ENCODE measurements at places on chromosomes 2 and 18.

- peak; percentile 39 for DNase-seq
These were observed 121.9 kb downstream of the CACNB4 start for GRCh38 chr2:151976945-151977353.

- no peak for DNase-seq
These were observed 35.8 kb downstream of the SKOR2 start for GRCh38 chr18:47215554-47216138.

GRCh38 chr2:236963631-236964182 is 122.0 kb upstream of the COPS8 start:
- DNase-seq = no peak

DNA sequence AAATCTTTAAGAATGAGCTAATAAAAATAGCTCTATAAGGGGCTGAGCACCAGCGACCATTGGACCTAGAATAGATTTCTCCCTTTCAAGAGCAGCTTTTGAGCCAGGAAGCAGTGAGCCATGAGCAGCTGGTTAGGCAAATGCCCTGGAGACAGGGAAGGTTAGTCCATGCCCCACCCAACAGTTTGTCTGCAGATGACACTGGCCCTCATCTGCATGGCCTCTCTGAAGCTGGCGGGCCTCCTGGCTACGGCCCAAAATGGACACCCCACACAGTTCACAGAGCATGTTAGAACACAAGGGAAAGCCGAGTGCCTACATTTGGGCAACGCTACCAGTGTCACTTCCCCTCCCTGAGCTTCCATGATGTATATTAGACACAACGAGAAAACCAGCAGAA is 201.1 kb downstream of the MGAT5 start:
- DNase-seq = no peak

- DNase-seq = no peak
These were observed 274.6 kb upstream of the SALL3 start for GRCh38 chr18:78704971-78705461.

GRCh38 chr2:226387499-226387942 is 412.1 kb downstream of the IRS1 start:
- no peak for DNase-seq

- DNase-seq = no peak
These were observed 45.2 kb downstream of the CYP1B1 start for GRCh38 chr2:38030635-38031355.

DNA sequence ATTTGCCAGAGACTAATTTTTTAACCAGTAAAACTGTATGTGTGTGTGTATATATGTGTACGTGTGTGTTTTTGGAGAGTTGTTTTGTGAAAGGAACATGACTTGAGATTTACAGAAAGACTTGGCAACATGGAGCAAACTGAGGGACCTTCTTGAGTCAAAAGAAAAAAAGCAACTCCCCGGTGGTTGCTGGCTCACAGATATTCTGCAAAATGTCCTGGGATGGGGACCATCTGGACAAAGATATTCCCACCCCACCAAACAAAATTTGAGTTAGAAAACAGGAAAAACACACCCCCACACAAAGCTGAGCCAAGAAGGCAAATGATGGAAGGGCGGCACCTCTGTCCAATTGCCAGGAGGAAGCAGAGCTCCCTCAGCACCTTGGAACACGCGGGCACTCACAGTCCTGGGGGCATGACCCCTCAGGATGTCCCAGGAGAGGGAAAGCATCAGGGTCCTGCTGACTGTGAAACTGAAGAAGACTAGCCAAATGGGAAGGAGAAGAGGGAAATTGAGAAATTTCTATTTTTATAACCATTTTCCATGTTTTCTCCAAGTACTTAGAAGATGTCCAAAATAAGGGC is 290.2 kb upstream of the ACVR2A start:
- DNase-seq = no peak

GRCh38 chr2:168852481-168852880 is 37.7 kb downstream of the SPC25 start:
- DNase-seq = no peak

DNA sequence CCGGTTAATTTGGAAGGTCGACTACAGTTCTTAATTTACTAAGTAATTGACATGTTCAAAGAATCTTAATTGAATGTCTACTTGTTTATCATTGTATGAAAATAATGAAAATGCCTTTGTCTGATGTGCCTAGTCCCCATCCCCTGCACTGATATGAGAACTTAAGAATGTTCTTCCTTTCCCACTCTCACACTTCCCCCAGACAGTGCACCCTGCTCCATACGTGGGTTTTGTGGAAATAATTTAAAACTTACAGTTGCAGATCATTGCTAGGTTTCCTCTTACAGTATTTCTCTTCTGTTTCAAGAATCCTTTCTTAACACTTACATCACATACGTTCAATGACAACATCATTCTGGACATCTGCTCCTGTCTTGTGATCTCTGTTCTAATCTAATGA is 3.5 kb downstream of the ICOS start:
- no peak for DNase-seq

- peak; percentile 28 for DNase-seq
These were observed at the start of gene IHH for GRCh38 chr2:219060821-219061791. IHH (minus strand) TSS chr2:219060921; CDS start chr2:219060467, 454 bp downstream.

- no peak for DNase-seq
These were observed 356.2 kb downstream of the ZNF521 start for GRCh38 chr18:24995755-24996154.

DNA sequence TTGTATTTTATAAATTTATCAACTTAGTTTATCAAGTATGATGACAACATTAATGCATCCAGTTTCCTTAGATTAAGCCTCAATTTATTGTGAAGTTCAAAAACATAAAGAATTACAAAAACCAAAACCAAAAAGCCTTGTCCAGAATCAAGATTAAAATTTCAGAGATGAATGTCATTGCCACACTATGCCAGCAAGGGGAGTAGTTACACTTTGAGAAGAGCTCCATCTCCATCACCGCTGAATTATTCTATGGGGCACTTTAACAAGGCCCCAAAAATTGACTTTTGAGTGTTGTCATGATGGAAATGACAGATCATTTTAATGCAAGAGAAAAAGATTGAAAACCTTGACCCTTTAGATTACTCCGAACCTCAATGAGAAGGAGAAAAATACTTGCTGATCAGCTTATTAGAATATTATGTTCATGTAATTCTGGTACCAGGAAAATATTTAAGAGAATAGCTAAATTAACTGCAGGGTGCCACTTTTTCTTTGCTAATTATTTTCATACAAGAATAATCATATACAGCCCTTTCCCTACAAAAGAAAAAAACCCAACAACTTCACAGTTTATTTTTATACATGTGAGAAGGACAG is 152.5 kb upstream of the AQP4 start:
- no peak for DNase-seq
